ENCODE measurements at places on chromosomes 7 and 10.

DNA sequence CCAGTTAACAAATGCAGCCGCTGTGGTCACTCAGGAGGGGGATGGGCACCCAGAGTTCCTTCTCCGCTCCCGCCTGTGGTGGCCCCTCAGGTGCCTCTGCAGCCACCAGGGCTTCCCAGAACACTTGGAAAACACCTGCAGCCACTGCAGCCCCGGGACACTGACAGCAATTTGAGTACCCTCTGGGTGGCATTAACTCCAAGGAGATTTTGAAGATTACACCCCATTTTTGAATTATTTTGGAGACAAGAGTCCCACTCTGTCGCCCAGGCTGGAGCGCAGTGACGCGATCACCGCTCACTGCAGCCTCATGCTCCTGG lies 32.2 kb downstream of the IL15RA start:
- no peak for DNase-seq

GRCh38 chr7:139851770-139852481 lies 22.9 kb downstream of the TBXAS1 start:
- peak; percentile 21 for DNase-seq

- DNase-seq = no peak
Measured at GRCh38 chr10:19795684-19796083, 20.5 kb upstream of the PLXDC2 start.

DNA sequence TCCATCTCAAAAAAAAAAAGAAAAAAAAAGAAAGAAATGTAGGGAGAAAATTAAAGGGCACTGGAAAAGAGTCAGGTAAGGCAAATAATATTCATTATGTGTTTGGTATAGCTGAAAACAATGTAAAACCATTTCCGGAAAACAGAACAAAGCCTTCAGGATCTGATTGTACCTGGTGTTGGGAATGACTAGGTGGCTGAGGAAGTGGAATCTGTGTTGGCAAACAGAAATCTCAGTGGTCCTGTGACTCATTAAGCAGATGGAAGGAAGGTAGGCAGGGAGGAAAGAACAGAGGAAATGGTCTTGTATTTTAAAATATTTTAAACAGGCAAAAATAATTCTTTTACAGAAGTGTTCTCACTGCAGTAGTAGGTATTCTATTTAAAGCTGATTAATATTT lies 55.7 kb upstream of the GATA3 start:
- no peak for DNase-seq

- no peak for DNase-seq
Measured at GRCh38 chr7:24910551-24911212, 69.3 kb downstream of the OSBPL3 start.

- no peak for DNase-seq
Measured at GRCh38 chr7:81285142-81285871, 366.5 kb upstream of the SEMA3C start.

All from Karpas-422 (cell line).